ENCODE measurements at places on chromosomes 13 and 19. TPM values are rescaled to one million over a fixed set of nuclear protein-coding genes. Genes with fewer than 3 reads are reported as not detected.

Gene CCDC8
- 16.1 TPM for total RNA-seq

Gene ZNF441
- total RNA-seq: 8.2 TPM

Gene CILP2
- under 0.01 TPM for total RNA-seq

Gene SLC27A1
- total RNA-seq: 19.6 TPM

Gene SF3A2
- 48.1 TPM for total RNA-seq

Gene MPHOSPH8
- 29.9 TPM for total RNA-seq

Gene ZNF681
- 0.34 TPM for total RNA-seq

Gene MARCHF2
- 43.4 TPM for total RNA-seq

Gene KCNN4
- total RNA-seq: 1.4 TPM

Gene FGF22
- not detected for total RNA-seq

Gene IL4I1
- 0.34 TPM for total RNA-seq

Gene ZNF584
- 21.4 TPM for total RNA-seq

Measured in nasal cavity respiratory epithelium epithelial cell of viscerocranial mucosa (primary cell).